ENCODE measurements at places on chromosomes 5 and 9.

GRCh38 chr9:129669946-129670345 is 4.5 kb downstream of the PRRX2 start:
- no peak for DNase-seq

GRCh38 chr9:35757226-35757891 is 3.3 kb upstream of the MSMP start:
- no peak for DNase-seq

- no peak for DNase-seq
Observed at GRCh38 chr5:39700523-39700922, 275.7 kb upstream of the DAB2 start.

- peak; percentile 20 for DNase-seq
Observed at GRCh38 chr5:78509884-78510769, 138.4 kb downstream of the LHFPL2 start.

DNA sequence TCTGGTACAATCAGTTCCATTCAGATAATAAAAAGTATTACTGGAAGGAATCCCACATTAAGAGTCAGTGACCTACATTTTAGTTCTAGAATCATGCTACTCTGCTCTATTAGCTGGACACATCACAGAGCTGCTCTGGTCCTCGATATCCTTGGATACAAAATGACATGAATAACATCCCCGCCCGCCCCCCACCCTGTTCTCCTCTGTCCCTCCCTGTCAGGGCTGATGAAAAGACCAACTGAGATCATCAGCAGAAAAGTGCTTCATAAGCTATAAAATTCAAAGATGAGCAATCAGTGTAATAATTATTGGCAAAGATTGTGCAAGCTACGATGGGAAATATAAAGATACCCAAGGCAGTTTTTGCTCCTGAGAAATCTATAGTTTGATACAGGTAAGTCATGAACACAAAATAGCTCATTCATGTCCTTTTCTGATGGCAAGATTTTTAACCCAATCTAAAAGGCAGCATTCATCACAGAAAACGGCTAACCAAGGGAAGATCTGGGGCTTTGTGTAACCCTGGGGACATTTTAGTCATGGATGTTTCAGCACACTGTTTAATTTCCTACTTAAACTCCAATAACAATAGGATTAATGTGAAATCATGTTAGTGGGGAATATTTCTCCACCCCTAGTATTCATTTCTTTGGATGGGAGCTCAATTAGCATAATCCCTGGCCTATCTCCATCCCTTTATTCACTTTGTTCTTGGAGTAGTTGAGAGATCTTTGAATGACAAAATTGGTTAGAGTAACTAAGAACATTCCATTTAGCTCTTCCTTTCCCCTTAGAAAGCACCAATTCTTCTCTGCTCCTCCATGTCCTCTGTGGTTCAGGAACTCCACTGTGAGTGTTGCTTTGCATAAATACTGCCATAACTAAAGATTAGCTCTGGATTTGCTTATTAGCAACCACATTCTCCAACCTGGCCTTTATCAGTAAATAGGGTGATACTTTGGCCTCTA is 459.4 kb upstream of the GRIA1 start:
- DNase-seq, result no peak

DNA sequence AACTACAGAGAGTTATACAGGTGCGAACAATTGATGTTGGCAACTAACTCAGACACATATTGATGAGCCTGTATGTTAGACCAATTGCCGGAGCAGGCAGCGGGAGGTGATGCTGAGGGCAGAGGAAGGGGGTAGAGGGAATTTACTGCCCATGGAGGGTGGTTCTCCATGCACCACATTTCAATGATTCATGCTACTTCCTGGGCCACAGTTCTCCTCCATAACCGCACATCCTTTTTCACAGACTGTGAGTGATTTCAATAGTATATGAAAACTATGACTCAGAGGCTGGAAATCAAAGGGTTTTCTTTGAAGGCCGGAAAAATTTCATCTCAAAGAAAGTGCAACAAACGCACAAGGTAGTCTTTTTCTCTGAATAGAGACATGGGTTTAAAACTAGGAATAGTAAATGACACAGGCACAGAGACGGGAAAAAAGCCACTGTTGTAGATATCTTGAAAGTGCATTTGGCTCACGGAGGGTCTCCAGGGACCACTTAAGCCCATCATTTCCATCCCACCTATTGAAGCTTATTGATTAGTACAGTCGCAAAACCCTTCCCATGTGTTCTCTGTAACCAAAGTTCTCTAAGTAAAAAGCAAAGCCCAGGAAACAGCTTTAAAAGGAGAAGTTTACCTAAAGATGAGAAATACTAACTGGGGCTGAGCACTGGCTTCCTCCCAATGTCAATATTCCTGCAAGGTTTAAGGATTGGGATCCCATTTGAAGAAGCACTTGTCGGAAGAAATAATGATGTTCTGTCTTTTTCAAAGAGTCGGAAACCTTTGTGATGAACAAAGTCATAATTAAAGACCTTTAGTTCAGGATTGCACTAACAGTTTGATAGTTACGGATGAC is 28.0 kb upstream of the ADAM19 start:
- DNase-seq, result peak; percentile 56

DNA sequence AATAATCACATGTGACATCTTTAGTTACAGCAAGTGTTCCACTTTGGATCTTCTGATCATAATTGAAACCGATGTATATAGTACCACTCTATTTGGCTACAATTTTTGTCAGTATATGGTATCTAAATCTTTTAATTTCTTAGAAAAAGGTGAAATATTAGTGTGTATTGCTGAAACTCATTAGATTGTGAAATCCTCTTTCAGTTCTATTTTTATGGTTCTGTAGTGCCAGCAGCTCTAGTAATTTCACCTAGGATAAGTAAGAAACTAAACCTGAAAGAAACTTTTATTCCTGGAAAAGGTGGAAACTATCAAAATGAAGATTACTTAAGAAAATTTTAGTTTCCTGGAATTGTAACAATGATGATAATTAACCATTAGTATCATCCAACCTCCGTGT is 370.9 kb downstream of the NNT start:
- no peak for DNase-seq

DNA sequence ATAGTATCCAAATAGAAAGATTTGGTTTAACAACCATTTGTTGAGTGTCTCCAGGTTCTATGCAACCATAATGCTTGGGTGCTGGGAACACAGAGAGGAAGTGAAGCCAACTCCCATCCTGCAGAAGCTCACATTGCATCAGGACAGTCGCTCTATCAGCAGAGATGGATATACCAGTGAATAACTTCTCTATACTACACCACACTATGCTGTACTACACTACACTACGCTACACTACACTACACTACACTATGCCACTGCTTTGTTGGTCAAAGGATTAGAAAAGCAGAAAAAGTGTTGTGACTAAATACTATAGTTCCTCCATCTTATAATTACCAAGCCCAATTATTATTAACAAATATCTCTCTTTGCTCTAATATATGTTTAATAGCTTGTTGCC is 89.2 kb upstream of the PRRC1 start:
- no peak for DNase-seq

- no peak for DNase-seq
Observed at GRCh38 chr5:71679714-71680113, 39.4 kb upstream of the CARTPT start.

Measured in activated gamma-delta T cell treated with Interleukin-2 at 50 U/mL for 16 hours (primary cell).